ENCODE measurements at places on chromosomes 12 and 14. TPM values are rescaled to one million over a fixed set of nuclear protein-coding genes. Genes with fewer than 3 reads are reported as not detected.

DNA sequence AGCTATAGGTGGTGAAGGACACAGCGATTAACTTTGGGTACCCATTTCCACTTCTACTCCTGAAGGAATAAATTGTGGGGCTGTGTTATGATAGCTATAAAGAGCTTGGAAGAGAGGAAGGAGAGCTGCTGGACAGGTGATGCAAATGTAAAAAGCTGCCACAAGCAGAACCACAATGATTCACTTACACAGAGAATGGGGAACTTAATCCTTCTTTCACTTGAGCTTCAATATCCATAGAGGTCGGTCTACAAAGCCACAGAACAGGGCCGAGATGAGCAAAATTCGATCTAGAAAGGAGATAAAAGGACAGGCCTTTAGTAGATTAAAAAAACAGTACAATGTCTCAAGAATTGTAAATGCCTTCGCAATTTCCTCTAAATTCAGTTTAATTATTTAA is 831.1 kb downstream of the LRFN5 start:
- no peaks in the 10 kb centered on the region for H3K27me3 ChIP-seq
- no peaks in the 10 kb centered on the region for H3K36me3 ChIP-seq
- H3K27ac ChIP-seq: no peak overlapping the region
- H3K4me3 ChIP-seq: no peak overlapping the region
- no peak for DNase-seq

GRCh38 chr12:107655281-107656065 is 30.1 kb upstream of the PWP1 start:
- no peak overlapping the region for H3K27ac ChIP-seq
- no peak for DNase-seq
- no peaks in the 10 kb centered on the region for H3K27me3 ChIP-seq

- H3K27ac ChIP-seq: peak overlapping the region; percentile 84
- peak; percentile 40 for DNase-seq
- no peaks in the 10 kb centered on the region for H3K27me3 ChIP-seq
- no peak overlapping the region for H3K4me3 ChIP-seq
- H3K4me1 ChIP-seq: peaks cover 44% of the 10 kb centered on the region
Measured at GRCh38 chr14:56173365-56173922, 55.2 kb downstream of the PELI2 start.

DNA sequence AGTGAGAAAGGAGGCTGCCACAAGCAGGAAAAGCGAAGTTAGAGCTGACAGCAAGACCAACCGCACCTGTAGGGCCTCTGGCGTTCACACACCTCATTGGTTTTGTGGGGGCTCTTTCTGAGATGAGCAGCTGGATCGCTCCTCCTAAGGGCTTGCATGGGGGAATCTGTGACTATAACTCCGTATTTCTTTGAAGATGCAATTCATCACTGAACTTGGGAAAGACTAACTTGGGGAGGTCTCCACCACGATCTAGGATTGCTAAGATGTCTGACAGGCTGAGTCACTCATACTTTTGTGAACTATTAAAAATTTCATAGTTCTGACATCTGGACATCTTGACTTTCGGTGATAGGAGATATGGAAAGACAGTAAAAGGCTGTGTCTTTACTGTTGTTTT is 173.6 kb downstream of the ETV6 start:
- H3K27me3 ChIP-seq: no peaks in the 10 kb centered on the region
- peaks cover 30% of the 10 kb centered on the region for H3K4me1 ChIP-seq
- H3K4me3 ChIP-seq: no peak overlapping the region
- H3K27ac ChIP-seq: no peak overlapping the region
- H3K36me3 ChIP-seq: peaks cover 23% of the 10 kb centered on the region

- no peaks in the 10 kb centered on the region for H3K36me3 ChIP-seq
- DNase-seq: no peak
- no peak overlapping the region for H3K4me3 ChIP-seq
- H3K27me3 ChIP-seq: peaks cover 19% of the 10 kb centered on the region
Measured at GRCh38 chr12:113030875-113031525, 25.5 kb upstream of the DTX1 start.

DNA sequence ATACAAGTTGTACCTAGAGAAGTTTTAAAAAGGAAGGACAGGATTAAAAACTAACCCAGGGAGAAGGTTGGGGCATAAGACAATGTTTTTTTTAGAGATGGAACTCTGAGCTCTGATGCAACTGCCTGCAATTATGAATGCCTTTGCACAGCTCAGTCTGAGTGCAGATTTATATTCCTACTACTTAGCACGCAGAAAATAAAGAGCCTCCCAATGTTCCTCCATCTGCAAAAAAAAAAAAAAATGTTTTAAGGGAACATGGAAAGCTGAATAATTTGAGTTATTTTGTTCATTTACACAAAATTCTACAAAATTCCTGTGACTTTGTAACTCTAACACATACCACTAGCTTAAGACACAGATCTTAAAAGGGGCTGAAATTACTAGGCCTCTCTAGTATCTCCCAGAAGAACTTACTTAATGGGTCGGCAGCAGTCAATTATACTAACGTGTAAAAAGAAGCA is 15.7 kb downstream of the CLIP1 start:
- no peak overlapping the region for H3K4me3 ChIP-seq
- DNase-seq: no peak
- no peak overlapping the region for H3K27ac ChIP-seq
- peaks cover 26% of the 10 kb centered on the region for H3K4me1 ChIP-seq
- H3K36me3 ChIP-seq: peaks cover 20% of the 10 kb centered on the region

- no peak overlapping the region for H3K4me3 ChIP-seq
- peaks cover 16% of the 10 kb centered on the region for H3K36me3 ChIP-seq
- H3K4me1 ChIP-seq: peaks cover 50% of the 10 kb centered on the region
- no peak for DNase-seq
- H3K27me3 ChIP-seq: no peaks in the 10 kb centered on the region
Measured at GRCh38 chr14:103634156-103634555, 5.1 kb downstream of the KLC1 start.

DNA sequence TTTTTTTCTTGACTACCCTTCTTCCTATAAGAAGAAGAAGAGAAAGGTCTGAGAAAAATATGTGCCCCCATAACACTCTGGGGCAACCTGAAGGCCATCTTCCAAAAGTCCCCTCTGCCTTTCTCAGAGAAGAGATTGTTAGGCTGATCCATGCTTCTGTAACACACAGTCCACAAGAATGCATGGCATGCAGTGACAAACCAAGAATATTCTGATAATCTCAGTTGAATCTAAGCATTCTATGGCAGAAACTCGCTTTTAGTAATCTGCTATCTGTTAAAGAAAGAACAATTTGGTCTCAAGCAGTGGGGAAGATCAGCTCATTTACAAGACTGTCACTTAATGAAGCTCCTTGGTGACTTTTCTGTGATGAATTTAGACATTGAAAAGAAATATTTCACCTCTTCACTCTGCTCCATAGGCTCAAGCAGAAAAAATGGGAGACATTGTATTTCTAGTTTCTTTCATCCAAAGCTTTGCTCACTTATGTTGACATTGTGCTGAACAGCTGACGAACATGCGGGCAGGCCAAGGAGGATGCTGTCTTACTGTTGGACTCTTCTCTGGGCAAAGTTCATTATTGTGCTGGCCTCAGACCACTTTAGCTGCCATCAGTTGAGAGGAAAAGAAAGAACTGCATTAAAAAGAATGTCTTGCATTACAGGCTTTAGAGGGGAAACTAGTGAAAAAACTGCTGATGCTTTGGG is 957.1 kb downstream of the DIO2 start:
- H3K4me3 ChIP-seq: no peak overlapping the region
- H3K27me3 ChIP-seq: no peaks in the 10 kb centered on the region
- H3K36me3 ChIP-seq: no peaks in the 10 kb centered on the region
- DNase-seq: no peak
- no peaks in the 10 kb centered on the region for H3K4me1 ChIP-seq
- H3K27ac ChIP-seq: no peak overlapping the region

PAPLN gene
- 0.30 TPM for total RNA-seq

MBD6 gene
- total RNA-seq: 66.0 TPM

CCDC177 gene
- not detected for total RNA-seq

CBLN3 gene
- 5.3 TPM for total RNA-seq

TOMM20L gene
- total RNA-seq: not detected

PNP gene
- total RNA-seq: 178 TPM

GDF3 gene
- not detected for total RNA-seq

Measured in activated CD4-positive, alpha-beta T cell treated with anti-CD3 and anti-CD28 coated beads, Interleukin-2, amount 10 ng/mL, durations not matched to agents 7 days and 5 days (primary cell).